Peyer's patch (tissue), 4 donors: ENCODE measurements at places on chromosomes 12 and 14. TPM values are rescaled to one million over a fixed set of nuclear protein-coding genes. Genes with fewer than 3 reads are reported as not detected.

CCDC175 gene
- 1.6 TPM for total RNA-seq

FGD6 gene
- total RNA-seq, result 24.3 TPM

ERP27 gene
- total RNA-seq, result 1.2 TPM

CCDC177 gene
- total RNA-seq, result not detected

YARS2 gene
- total RNA-seq, result 22.8 TPM

TOX4 gene
- 72.5 TPM for total RNA-seq

TEX52 gene
- total RNA-seq, result not detected

GPR162 gene
- 4.1 TPM for total RNA-seq

IL26 gene
- total RNA-seq, result not detected

SMIM41 gene
- 1.4 TPM for total RNA-seq

DNA sequence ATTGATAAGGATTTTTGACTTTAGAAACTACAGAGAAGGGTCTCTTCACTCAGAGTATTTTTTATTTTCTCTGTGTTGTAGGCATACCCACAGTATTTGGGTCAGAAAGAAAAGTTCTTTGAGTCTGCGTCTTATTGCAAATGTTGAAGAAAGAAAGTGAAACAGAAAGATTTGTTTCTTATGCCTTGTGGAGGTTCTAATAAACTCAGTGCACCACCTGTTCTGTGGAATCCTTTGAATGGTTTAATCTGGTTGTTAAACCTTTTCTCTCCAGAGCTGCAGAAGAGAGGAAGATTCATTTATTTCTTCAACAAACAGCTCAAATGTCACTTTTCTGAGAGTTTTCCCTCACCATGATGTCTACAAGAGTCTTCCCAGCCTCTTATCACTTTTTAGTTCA lies 146.6 kb upstream of the PLEKHG7 start:
- no peak overlapping the region for H3K27ac ChIP-seq
- no peak for DNase-seq
- H3K36me3 ChIP-seq, result no peaks in the 10 kb centered on the region
- H3K27me3 ChIP-seq, result no peaks in the 10 kb centered on the region
- no peak overlapping the region for H3K4me3 ChIP-seq

DNA sequence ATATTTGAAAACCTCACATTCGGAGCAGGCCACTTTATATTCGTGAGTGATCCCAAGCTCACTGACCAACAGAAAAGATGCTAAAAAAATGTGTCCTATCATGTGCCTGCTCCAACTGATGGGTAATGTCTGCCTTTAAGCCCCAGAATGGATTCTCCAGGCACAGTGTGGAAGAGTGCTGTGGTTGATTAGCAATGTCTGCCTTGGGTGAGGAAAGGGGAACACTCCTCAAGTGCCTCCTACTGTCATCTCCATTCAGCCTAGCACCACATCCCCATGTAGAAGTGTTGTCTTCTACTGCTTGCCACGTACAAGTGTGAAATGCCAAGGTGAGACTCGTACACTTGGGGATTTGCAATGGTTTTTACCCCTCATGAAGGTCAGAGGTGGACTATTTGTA lies 199.3 kb downstream of the SLC41A2 start:
- no peaks in the 10 kb centered on the region for H3K27me3 ChIP-seq
- no peak overlapping the region for H3K27ac ChIP-seq
- no peaks in the 10 kb centered on the region for H3K36me3 ChIP-seq
- H3K4me3 ChIP-seq, result no peak overlapping the region
- H3K4me1 ChIP-seq, result no peaks in the 10 kb centered on the region

DNA sequence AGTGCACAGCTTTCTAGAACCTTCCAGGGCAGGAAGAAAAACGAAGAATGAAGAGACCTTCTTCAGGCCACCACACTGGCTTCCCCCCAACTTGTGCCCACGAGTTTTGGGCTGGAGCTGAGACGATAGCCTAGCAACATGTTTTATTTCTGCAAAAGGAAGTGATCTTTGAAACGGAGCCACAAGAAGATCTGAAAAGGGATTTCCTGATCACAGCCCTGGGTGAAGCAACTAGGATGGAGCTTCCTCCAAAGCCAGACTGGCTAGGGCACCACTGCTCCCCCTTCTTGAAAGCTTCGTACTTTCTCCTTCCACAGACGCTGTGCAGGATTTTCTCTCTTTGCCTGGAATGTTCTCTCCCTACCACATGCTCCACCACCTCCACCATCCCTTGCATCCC lies 418.3 kb downstream of the MED13L start:
- no peaks in the 10 kb centered on the region for H3K4me1 ChIP-seq
- H3K4me3 ChIP-seq, result no peak overlapping the region
- H3K36me3 ChIP-seq, result no peaks in the 10 kb centered on the region
- no peak overlapping the region for H3K27ac ChIP-seq

- no peak for DNase-seq
- no peak overlapping the region for H3K27ac ChIP-seq
- no peak overlapping the region for H3K4me3 ChIP-seq
Measured at GRCh38 chr12:91920276-91920675, 225.4 kb downstream of the BTG1 start.

- H3K4me1 ChIP-seq, result no peaks in the 10 kb centered on the region
- no peak overlapping the region for H3K4me3 ChIP-seq
- no peak for DNase-seq
- H3K27ac ChIP-seq, result no peak overlapping the region
- H3K36me3 ChIP-seq, result no peaks in the 10 kb centered on the region
Measured at GRCh38 chr12:47422611-47423010, 283.2 kb downstream of the RPAP3 start.

DNA sequence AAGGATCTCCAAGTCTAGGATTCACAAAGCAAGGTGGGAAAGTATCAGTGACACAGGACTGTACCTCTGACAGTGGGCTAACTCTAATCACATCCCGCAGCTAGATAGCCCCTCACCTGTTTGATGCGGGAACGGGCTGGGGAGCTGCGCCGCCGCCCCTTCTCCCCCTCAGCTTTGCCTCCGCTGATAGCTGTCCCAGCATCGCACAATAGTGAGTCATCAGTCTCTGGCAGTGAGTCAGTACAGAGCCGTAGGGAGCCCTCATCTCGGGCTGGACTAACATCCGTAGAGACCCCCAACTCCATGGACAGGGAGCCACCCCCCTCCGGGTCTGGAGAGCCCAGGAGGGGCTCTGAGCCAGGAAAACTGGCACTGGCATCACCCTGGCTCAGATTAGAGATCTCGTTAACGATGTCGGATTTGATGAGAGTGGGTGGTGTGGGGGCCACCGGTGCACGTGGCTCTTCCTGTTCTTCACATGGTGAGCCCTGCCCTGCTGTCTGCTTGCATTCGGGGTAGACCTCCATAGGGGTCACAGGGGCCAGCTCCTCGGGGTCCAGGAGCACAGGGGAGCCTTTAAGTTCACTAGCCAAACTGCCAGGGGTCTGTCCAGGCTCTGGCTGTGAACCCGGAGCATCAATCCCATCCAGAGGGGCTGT lies 10.9 kb downstream of the KMT2D start:
- H3K4me3 ChIP-seq, result no peak overlapping the region
- H3K36me3 ChIP-seq, result peaks cover 100% of the 10 kb centered on the region
- no peaks in the 10 kb centered on the region for H3K4me1 ChIP-seq

DNA sequence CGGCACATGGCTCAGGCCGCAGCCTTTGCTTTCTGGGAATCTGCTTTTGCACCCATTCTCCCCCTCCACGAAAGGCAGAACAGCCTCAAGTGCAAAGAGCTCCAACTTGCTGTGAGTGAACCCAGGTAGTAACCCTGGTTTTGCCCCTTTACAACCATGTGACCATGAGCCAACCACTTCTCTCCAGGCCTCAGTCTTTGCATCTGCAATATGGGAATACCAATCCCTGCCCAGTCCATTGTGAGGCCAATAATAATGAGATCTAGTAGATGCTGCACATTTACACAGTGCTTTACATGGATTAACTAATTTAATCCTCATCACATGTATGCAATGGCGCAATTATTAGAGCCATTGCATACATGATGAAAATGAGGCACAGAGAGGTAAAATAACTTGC lies 108.9 kb upstream of the MYL2 start:
- peaks cover 4% of the 10 kb centered on the region for H3K27me3 ChIP-seq
- no peaks in the 10 kb centered on the region for H3K36me3 ChIP-seq
- no peak overlapping the region for H3K27ac ChIP-seq
- no peak for DNase-seq

- H3K4me3 ChIP-seq, result no peak overlapping the region
- no peak overlapping the region for H3K27ac ChIP-seq
- H3K4me1 ChIP-seq, result no peaks in the 10 kb centered on the region
- no peaks in the 10 kb centered on the region for H3K36me3 ChIP-seq
Measured at GRCh38 chr12:32290411-32290810, 108.9 kb upstream of the FGD4 start.

DNA sequence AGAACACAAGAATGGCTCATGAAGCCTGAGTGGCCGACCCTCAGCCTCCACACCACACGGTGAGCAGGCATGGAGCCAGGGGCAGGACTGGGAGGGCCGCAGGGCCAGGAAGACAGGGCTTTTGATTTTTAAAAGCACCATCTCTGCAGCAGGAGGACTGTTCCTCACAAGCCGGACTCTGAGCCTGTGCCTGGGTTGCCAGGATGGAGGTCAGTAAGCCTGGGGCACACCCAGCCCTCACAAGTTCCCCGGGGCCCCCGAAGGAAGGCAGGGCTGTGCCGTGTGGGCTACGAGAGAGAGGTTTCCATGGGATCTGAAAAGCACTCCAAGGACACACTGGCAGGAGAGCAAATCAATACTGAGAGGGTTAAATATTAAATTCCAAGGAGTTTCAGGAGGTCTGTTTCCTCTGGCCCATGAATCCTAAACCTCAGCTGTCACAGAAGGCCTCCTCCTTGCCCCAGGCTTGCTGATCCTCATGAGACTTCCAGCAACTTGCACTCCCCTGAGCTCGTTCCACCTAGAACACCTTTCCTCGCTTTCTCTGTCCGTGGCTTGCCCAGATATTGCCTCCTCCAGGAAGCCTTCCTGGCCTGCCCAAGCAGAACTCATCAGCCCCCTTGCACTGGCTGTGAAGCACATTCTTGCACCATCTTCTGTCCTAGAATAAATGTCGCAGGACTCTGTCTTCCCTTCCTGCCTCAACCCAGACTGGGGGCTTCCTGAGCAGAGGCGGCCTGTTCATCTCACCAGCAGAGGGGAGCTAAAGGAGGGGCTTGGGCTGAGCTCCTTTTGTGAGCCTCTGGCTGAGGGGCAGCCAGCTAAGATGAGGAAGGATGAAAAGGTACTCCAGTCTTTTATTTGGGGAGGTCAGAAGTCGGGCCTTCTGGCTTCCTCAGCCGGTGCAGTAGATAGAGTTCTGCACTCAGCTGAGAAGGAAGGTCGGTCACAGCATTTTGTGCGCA lies 64.6 kb downstream of the CCDC88C start:
- DNase-seq, result no peak
- no peaks in the 10 kb centered on the region for H3K27me3 ChIP-seq
- H3K4me1 ChIP-seq, result no peaks in the 10 kb centered on the region
- no peaks in the 10 kb centered on the region for H3K36me3 ChIP-seq

DNA sequence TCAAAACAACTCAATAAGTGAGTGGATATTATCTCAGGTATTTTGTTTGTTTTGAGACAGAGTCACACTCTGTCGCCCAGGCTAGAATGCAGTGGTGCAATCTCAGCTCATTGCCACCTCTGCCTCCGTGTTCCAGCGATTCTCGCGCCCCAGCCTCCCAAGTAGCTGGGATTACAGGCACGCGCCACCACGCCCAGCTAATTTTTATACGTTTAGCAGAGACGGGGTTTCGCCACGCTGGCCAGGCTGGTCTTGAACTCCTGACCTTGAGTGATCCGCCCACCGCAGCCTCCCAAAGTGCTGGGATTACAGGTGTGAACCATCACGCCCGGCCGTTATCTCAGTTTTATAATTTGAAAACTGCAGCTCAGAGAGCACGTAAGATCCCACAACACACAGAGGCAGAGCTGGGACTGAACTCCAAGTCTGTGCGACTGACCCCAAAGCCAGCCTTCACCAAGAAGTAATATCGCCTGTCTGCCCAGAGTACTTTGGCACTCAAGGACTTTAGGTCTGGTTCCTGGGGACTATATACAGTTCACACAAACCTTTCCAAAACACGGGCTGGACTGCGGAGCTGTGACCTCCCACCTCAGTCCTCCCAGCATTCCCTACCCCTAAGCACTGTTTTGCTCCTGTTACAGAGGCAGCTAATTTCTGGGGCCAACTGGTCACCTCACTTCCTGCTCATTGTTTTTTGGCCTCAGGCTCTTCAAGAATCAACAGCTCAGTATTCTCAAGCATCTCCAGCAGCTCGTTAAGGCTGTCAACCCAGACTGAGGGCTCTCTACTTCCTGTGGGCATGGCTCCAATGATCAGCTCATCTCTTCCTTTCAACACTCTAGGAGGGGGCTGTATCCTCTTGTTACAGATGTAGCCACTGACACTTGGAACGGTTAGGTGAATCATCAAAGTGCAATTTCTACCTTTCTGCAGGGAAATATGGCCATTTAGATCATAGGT lies 22.5 kb downstream of the TESC start:
- H3K27me3 ChIP-seq, result no peaks in the 10 kb centered on the region
- no peak overlapping the region for H3K4me3 ChIP-seq
- no peak for DNase-seq
- no peak overlapping the region for H3K27ac ChIP-seq

- no peak overlapping the region for H3K27ac ChIP-seq
- H3K4me1 ChIP-seq, result no peaks in the 10 kb centered on the region
- no peaks in the 10 kb centered on the region for H3K36me3 ChIP-seq
Measured at GRCh38 chr12:116152268-116152667, 125.2 kb downstream of the MED13L start.

- H3K27me3 ChIP-seq, result no peaks in the 10 kb centered on the region
- H3K27ac ChIP-seq, result no peak overlapping the region
- no peak for DNase-seq
- H3K36me3 ChIP-seq, result no peaks in the 10 kb centered on the region
- H3K4me3 ChIP-seq, result no peak overlapping the region
Measured at GRCh38 chr14:29681316-29681715, 246.3 kb downstream of the PRKD1 start.

GRCh38 chr12:237026-237815 lies 23.3 kb upstream of the SLC6A12 start:
- no peak for DNase-seq
- no peaks in the 10 kb centered on the region for H3K36me3 ChIP-seq
- H3K27me3 ChIP-seq, result no peaks in the 10 kb centered on the region
- H3K4me3 ChIP-seq, result no peak overlapping the region
- H3K27ac ChIP-seq, result peak overlapping the region; percentile 50
- no peaks in the 10 kb centered on the region for H3K4me1 ChIP-seq

GRCh38 chr14:103386713-103387329 lies 1.6 kb downstream of the MARK3 start:
- no peaks in the 10 kb centered on the region for H3K36me3 ChIP-seq
- H3K4me1 ChIP-seq, result peaks cover 46% of the 10 kb centered on the region
- DNase-seq, result no peak
- peak overlapping the region; percentile 90 for H3K4me3 ChIP-seq

GRCh38 chr12:103948746-103949406 lies 16.8 kb upstream of the TDG start:
- no peaks in the 10 kb centered on the region for H3K4me1 ChIP-seq
- peaks cover 94% of the 10 kb centered on the region for H3K36me3 ChIP-seq
- H3K4me3 ChIP-seq, result no peak overlapping the region
- DNase-seq, result no peak
- H3K27ac ChIP-seq, result no peak overlapping the region

- H3K36me3 ChIP-seq, result no peaks in the 10 kb centered on the region
- H3K27me3 ChIP-seq, result no peaks in the 10 kb centered on the region
- no peaks in the 10 kb centered on the region for H3K4me1 ChIP-seq
Measured at GRCh38 chr14:89955022-89955744, 544 bp upstream of the TDP1 start.

DNA sequence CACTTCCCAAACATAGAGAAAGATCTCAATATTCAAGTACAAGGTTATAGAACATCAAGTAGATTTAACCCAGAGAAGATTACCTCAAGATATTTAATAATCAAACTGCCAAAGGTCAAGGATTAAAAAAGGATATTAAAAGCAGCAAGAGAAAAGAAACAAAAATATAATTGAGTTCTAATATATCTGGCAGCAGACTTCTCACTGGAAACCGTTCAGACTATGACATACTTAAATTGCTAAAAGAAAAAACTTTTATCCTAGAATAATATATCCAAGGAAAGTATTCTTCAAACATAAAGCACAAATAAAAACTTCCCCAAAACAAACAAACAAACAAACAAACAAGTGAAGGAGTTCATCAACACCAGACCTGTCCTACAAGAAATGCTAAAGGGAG lies 92.4 kb downstream of the FSCB start:
- no peaks in the 10 kb centered on the region for H3K4me1 ChIP-seq
- no peaks in the 10 kb centered on the region for H3K36me3 ChIP-seq
